ENCODE measurements at places on chromosomes 1 and 21.

- H3K27me3 ChIP-seq, result no peaks in the 10 kb centered on the region
- no peak overlapping the region for H3K4me3 ChIP-seq
- peaks cover 32% of the 10 kb centered on the region for H3K36me3 ChIP-seq
- no peak for DNase-seq
- no peak overlapping the region for H3K27ac ChIP-seq
Observed at GRCh38 chr1:168260393-168260792, 20.3 kb upstream of the TBX19 start.

DNA sequence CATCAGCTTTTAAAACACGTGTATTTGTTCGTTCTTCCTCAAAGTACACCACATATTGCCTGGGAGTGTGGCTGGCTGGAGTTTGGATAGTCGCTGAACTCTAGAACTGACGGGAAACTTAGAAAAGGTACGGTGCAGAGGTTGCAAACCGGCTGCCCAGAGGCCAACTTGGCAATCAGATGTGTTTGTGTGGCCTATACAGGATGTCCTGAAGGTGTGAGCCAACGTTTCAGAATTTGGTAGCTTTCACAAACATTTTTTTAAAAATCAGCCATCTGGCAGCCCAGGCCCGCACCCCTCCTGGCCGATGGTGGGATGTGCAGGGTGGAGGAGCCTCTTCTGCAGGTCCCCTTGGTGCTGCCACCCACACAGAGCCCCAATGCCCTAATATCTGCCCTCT lies 73.6 kb upstream of the SLC25A33 start:
- DNase-seq, result no peak
- no peaks in the 10 kb centered on the region for H3K36me3 ChIP-seq
- no peaks in the 10 kb centered on the region for H3K4me1 ChIP-seq
- H3K27ac ChIP-seq, result no peak overlapping the region
- peaks cover 48% of the 10 kb centered on the region for H3K27me3 ChIP-seq
- H3K4me3 ChIP-seq, result no peak overlapping the region

DNA sequence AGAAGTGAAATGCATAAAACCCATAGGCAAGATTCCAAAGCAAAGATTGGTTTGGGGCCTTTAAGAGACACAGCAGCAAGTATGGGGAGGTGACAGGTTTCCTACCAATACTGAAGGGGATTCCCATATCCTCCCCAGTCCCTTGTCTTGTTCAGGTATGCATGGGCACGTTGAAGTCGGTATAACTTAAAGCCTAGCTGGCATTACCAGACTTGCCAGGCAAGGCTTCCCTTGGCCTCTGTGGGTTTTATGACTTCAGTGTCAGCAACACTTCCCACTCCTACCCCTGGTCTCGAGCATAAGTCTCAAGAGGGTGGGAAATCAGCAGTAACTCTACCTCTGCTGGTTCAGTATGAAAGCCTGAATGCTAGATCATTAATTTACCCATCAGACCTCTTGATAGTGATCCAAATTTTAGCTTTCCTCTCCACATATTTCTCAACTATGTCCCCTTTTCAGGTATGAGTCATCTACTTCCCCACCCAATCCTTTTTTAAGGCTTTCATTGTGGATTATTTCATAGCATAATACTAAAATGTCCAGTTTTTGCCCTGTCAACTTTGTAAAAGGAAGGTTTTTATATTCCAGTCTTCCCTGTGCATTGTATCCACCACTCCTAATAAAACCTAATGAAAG lies 6.8 kb downstream of the CYP4X1 start:
- H3K36me3 ChIP-seq, result no peaks in the 10 kb centered on the region
- peaks cover 5% of the 10 kb centered on the region for H3K27me3 ChIP-seq
- DNase-seq, result no peak
- no peaks in the 10 kb centered on the region for H3K4me1 ChIP-seq
- H3K27ac ChIP-seq, result no peak overlapping the region
- H3K4me3 ChIP-seq, result no peak overlapping the region

DNA sequence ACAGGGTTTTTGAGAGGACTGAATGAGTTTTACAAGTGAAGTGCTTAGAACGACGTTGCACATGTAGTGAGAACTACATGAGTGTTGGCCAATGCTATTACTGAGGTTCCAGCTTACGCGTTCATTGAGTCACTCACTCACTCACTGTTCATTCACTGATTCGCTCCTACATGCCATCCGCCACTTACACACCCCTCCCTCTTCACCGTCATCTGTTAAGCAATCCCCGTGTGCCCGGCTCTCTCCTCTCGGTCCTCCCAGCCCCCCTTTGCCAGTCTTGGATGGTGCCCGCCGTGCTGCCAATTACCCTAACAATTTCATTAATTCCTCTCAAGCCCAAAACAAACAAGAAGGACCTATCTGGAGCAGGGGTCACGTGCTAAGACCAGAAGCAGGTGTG lies 27.3 kb upstream of the EPHA2 start:
- H3K4me3 ChIP-seq, result no peak overlapping the region
- H3K36me3 ChIP-seq, result no peaks in the 10 kb centered on the region
- no peak overlapping the region for H3K27ac ChIP-seq

- no peaks in the 10 kb centered on the region for H3K4me1 ChIP-seq
- peaks cover 20% of the 10 kb centered on the region for H3K27me3 ChIP-seq
- DNase-seq, result no peak
- H3K36me3 ChIP-seq, result no peaks in the 10 kb centered on the region
- no peak overlapping the region for H3K4me3 ChIP-seq
- no peak overlapping the region for H3K27ac ChIP-seq
Observed at GRCh38 chr1:44119525-44119924, 904 bp downstream of the KLF17 start.

DNA sequence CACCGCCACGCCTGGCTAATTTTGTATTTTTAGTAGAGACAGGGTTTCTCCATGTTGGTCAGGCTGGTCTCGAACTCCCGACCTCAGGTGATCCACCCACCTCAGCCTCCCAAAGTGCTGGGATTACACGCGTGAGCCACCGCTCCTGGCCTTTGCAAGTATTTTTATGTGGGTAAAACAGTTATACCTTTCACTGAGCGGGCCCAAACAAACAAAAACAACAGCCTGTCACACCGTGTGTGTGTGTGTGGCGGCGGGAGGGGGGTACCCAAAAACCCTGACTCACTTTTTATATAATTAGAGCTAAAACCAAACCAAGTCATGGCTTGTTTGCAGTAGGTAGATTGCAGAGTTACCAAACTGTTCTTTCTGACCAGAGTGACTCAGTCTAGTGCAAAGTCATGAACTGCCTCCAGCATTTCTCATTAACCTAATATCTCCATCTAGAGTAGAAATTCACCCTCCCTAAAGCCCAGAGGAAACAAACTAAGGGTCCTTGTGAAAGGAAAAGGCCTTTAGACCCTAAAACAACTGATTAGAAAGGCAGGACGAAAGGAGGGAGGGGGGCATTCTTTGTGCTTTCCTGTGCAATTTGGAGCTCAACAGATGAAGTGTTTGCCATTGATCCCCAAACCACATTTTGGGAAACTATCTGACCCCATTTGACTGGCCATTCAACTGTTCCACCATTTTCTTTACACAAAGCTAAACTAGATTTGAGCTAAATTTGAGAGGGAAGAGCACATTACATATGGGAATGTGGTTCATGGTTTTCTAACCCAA lies 181.0 kb downstream of the DHRS3 start:
- peaks cover 58% of the 10 kb centered on the region for H3K36me3 ChIP-seq
- peaks cover 3% of the 10 kb centered on the region for H3K27me3 ChIP-seq
- peak overlapping the region; percentile 88 for H3K27ac ChIP-seq
- no peak overlapping the region for H3K4me3 ChIP-seq

DNA sequence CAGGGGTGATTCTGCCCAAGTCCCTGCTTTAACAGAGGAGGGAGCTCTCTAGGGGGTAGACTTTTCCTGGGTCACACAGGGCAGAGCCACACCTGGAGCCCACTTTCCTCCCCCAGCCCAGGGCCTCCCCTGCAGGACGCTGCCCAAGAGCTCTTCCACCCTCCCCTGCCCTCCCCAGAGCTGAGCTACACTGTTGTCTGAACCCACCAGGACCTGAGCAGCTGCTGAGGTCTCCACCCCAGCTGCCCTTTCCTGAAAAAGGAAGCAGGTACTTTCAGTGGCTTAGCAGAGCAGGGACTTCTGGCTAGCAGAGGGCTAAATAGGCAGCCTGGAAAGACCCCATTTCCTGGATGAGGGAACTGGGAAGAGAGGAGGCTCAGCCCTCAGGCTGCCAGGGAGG lies 169.3 kb upstream of the ETV3 start:
- no peak for DNase-seq
- no peak overlapping the region for H3K4me3 ChIP-seq

DNA sequence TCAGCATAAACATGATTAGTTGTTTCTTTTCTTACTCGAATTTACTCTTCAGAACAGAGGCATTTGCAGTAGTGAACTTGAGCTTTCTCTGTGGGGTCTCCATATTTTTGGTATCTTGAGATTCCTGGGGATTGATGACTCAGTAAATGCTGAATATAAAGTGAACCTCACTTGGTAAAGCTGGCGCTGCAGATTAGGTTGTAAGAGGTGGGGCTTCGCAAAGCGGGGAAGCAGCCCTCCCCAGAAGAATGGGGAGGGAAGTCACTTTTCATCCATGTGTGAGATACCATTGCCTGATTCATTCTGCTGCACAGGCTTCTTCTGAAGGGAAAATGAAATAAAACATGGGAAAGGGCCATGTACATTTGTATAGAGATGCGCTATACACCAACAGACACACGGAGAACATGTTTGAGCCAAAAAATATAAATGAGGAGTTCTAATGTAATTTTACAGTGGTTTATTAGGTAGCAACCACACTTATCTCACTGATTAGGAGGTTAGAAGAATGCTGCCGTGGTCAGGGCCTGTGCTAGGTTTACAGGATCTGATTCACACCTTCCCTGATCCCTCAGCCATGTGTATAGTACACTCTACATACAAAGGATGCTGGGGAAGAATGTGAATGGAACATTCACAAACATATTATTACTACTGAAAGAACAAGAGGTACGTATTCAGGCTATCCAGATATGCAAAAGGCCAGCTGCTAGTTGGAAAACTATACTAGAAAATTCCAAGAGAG lies 63.5 kb downstream of the DNTTIP2 start:
- no peak overlapping the region for H3K27ac ChIP-seq
- H3K4me1 ChIP-seq, result peaks cover 21% of the 10 kb centered on the region
- H3K27me3 ChIP-seq, result no peaks in the 10 kb centered on the region
- no peak overlapping the region for H3K4me3 ChIP-seq
- no peak for DNase-seq
- no peaks in the 10 kb centered on the region for H3K36me3 ChIP-seq

DNA sequence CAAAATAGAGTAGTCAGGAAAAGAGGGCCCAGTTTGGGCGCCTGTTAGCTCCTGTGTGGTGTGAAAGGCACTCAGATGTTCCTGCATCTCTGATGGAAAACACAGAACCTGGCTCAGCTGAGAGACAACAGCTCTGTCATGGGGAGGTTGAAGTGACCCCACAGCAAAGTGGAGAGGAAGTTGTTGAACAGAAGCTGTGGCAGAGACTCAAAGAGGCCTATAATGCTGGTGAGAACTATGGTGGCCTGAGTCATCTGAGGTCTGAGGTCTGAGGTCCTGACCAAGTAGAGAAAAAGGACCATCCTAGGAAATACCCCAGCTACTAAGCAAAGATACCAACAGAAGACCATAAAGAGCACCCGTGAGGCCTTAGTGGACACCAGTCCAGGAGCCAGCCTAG lies 45.6 kb upstream of the JAK1 start:
- peaks cover 11% of the 10 kb centered on the region for H3K36me3 ChIP-seq
- peaks cover 18% of the 10 kb centered on the region for H3K27me3 ChIP-seq

GRCh38 chr1:154772606-154773506 lies 97.2 kb downstream of the KCNN3 start:
- peaks cover 27% of the 10 kb centered on the region for H3K27me3 ChIP-seq
- no peaks in the 10 kb centered on the region for H3K36me3 ChIP-seq
- peak; percentile 43 for DNase-seq
- no peaks in the 10 kb centered on the region for H3K4me1 ChIP-seq

DNA sequence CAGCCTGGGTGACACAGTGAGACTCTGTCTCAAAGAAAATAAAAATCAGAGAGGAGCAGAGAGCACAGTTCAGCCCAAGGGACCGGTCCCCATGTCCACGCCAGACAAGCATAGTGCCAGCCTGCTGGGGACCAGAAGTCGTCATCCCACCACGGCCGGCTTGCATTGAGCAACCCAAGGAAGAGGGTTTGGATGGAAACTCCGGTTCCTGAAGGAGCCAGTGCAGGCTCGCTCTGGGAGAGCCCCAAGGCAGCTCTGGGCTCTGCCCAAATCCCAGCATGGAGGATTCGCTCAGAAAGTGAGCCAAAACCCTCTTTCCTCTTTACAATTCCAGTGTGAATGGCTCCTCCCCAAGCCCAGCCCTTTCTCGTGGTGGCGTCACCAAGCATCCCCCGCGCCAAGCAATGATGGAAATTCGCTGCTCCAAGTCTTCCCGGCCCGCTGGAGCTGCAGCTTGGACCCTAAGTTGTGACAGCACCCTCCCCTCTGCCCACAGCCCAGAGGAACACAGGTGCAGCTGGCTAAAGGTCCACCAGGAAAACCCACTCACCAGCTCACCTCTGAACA lies 64.1 kb upstream of the SLC25A33 start:
- H3K27me3 ChIP-seq, result peaks cover 48% of the 10 kb centered on the region
- H3K4me1 ChIP-seq, result no peaks in the 10 kb centered on the region
- no peak overlapping the region for H3K4me3 ChIP-seq
- no peak for DNase-seq

GRCh38 chr21:17406202-17406601 lies 106.6 kb upstream of the CXADR start:
- H3K36me3 ChIP-seq, result no peaks in the 10 kb centered on the region
- H3K4me3 ChIP-seq, result no peak overlapping the region
- H3K4me1 ChIP-seq, result no peaks in the 10 kb centered on the region
- H3K27ac ChIP-seq, result no peak overlapping the region
- DNase-seq, result no peak

GRCh38 chr1:18922319-18922726 lies 20.0 kb upstream of the ALDH4A1 start:
- peaks cover 47% of the 10 kb centered on the region for H3K4me1 ChIP-seq
- H3K36me3 ChIP-seq, result peaks cover 2% of the 10 kb centered on the region
- no peak for DNase-seq
- no peak overlapping the region for H3K27ac ChIP-seq
- no peak overlapping the region for H3K4me3 ChIP-seq

DNA sequence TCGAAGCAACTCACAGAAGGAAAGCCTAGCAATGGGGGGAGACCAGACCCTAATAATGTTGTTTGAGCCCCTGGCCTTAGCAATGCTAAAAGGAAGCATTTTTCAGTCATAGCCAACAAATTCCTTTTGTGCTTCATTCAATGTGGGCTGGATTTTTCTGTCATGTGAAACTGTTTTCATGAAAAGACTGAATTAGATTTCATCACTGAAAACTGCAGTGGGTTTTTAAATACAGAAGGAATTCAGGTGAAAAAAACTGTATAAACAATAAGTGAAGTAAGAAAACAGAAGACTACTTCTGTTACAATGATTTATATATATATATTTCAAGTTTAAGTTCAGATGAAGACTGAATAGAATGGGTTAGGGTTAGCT lies 204.8 kb downstream of the SMYD3 start:
- no peaks in the 10 kb centered on the region for H3K27me3 ChIP-seq
- no peak overlapping the region for H3K4me3 ChIP-seq
- H3K4me1 ChIP-seq, result no peaks in the 10 kb centered on the region
- H3K27ac ChIP-seq, result no peak overlapping the region
- H3K36me3 ChIP-seq, result no peaks in the 10 kb centered on the region
- DNase-seq, result no peak

DNA sequence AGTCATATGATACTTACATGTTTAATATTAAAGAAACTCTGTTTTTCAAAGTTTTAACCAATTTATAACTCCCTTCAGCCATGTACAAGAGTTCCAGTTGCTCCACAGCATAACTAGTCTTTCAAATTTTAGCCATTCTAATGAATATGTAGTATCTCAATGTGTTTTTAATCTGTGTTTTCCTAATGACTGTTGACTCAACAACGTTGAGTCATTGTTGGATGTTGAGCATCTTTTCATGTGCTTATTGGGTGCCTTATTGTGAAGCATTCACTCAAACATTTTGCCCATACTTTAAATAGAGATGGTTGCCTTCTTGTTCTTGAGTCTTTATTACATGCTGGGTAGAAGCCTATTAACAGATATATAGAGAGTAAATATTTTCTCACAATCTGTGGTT lies 240.2 kb upstream of the LYPLAL1 start:
- H3K4me1 ChIP-seq, result no peaks in the 10 kb centered on the region
- H3K27ac ChIP-seq, result no peak overlapping the region
- no peaks in the 10 kb centered on the region for H3K36me3 ChIP-seq
- no peaks in the 10 kb centered on the region for H3K27me3 ChIP-seq
